ENCODE measurements at places on chromosomes 4 and X. TPM values are rescaled to one million over a fixed set of nuclear protein-coding genes. Genes with fewer than 3 reads are reported as not detected.

GRCh38 chrX:41705680-41706374, 17.1 kb downstream of the GPR34 start:
- no peak for DNase-seq

- DNase-seq = no peak
These were observed 344.3 kb downstream of the BCOR start for GRCh38 chrX:39753293-39753996.

- peak; percentile 57 for DNase-seq
These were observed 11.5 kb downstream of the CTAG1A start for GRCh38 chrX:154596290-154596929.

DNA sequence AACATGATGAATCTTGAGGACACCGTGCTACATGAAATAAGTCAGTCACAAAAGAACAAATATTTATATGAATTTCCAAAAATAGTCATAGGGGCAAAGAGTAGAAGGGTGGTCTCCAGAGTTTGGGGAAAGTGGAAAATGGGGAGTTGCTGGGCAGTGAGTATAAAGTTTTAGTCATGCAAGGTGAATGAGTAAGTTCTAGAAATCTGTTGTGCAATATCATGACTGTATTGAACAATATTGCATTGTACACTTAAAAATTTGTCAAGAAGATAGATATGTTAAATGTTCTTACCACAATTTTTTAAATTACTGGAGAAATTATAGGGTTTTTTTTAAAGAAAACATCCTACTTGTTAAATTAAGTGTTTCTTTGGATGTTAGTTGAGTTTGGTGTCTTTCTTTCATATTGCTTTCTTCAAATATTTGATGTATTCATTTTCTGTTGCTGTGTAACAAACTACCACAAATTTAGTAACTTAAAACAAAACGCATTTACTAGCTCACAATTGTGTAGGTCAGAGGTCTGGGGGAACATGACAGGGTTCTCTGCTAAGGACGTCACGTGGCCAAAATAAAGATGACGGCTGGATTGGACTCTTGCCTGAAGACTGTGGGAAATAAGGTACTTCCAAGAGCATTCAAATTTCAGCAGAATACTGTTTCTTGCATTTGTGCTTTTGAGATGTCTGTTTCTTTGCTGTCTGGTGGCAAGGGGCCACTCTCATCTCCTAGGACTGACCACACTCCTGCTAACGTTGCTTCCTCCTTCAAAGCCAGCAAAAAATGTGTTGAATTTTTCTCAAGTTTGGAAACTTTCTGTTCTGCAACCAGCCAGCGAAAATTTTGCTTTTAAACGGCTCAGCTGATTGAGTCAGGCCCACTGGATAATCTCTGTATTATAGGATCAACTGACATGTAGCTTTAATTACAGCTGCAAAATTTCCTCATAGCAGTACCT, 76.7 kb downstream of the CPEB2 start:
- no peak for DNase-seq

DNA sequence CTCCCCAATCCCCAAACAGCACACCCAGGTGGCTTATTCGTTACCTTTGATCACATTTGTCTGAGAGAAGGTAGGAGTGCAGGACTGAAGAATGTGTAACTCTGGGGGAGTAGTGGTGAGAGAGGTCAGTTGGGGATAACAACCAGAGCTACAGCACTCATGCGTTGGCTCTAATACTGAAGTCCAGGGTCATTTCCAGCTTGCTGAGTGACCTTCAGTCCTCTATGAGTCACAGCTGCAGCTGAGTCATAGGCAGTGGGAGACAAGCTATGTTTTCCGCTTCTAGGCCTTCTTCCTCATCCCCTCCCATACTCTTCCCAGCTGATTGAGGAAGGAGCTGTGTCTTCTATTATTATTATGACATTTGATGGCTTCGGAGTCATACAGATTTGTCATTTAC, 31.6 kb upstream of the CT47C1 start:
- peak; percentile 10 for DNase-seq

CXCL3 gene
- not detected for polyA plus RNA-seq

NOA1 gene
- polyA plus RNA-seq = 21.8 TPM

CFI gene
- polyA plus RNA-seq = 75.2 TPM

CSAG2 gene
- polyA plus RNA-seq = not detected

Measured in renal pelvis (tissue), 12 donors.